ENCODE measurements at places on chromosomes 5 and 9.

DNA sequence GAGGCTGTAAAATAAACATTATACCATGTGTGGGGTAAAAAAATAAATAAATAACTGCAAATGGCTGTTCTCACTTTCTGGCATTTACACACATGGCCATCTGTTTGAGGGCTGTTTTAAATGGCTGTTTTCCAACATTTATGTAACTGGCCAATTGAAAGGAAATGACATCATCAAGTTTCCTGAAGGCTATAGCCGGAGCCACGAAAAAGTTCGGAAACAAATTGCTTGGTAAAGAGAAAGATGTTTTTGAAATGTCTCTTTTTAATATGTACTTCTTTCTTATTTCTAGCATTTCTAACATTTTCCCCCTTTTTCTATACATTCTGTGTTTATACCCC is 95.4 kb upstream of the DAB2 start:
- no peak for DNase-seq

DNA sequence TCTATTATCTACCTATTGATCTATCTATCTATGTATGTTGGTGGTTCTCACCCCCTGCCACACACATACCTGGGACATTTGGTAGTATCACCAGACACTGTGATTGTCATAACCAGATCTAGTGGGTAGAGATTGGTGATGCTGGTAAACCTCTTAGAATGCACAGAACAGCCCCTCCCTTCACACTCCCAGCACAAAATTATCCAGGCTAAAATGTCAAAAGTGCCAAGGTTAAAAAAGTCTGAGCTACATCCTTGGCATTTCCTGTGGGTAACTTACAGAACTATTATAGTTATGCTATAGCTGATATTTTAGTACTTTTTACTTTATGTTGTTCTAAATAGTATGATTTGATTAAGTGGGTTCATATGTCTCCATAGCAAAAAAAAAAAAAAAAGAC is 151.0 kb downstream of the FER start:
- DNase-seq: no peak

GRCh38 chr5:74334062-74334761 is 306.3 kb downstream of the ENC1 start:
- no peak for DNase-seq

DNA sequence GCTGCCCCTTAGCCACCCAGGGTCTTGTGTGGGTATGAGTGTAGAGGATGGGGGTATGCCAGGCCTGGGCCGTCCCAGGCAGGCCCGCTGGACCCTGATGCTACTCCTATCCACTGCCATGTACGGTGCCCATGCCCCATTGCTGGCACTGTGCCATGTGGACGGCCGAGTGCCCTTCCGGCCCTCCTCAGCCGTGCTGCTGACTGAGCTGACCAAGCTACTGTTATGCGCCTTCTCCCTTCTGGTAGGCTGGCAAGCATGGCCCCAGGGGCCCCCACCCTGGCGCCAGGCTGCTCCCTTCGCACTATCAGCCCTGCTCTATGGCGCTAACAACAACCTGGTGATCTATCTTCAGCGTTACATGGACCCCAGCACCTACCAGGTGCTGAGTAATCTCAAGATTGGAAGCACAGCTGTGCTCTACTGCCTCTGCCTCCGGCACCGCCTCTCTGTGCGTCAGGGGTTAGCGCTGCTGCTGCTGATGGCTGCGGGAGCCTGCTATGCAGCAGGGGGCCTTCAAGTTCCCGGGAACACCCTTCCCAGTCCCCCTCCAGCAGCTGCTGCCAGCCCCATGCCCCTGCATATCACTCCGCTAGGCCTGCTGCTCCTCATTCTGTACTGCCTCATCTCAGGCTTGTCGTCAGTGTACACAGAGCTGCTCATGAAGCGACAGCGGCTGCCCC is 2.6 kb downstream of the SLC35A4 start:
- DNase-seq: no peak

DNA sequence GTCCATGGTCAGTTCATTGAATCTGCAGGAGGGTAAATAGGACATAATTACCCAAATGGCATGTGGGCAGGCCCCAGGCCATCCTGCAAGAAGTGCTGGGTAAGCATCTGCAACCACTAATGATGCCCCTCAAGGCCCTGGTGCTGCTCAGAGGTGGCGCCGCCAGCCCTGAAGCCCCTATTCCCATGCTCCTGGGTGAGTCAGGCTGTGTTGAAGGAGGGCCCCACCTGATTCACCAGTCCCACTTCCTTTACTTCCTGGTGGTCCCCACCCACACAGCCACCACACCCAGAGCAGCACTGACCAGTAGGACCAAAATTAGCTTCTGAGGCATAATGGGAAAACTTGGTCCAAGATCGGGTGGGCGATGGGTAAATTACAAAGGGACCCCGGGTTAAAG is 120.4 kb upstream of the SPRY4 start:
- DNase-seq: no peak

DNA sequence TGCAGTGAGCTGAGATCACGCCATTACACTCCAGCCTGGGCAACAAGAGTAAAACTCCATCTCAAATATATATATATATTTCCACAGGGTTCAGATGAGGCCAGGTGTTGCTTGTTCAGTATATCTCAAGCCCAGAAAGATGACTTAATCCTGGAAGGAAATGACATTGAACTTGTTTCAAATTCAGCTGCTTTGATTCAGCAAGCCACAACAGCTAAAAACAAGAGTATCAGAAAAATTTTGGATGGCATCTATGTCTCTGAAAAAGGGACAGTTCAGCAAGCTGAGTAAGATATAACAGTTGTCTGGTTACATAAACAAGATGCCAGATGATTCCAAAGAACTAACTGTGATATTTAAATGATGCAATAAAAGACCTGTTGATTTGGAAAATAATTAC is 352.0 kb downstream of the KCTD16 start:
- DNase-seq: no peak

DNA sequence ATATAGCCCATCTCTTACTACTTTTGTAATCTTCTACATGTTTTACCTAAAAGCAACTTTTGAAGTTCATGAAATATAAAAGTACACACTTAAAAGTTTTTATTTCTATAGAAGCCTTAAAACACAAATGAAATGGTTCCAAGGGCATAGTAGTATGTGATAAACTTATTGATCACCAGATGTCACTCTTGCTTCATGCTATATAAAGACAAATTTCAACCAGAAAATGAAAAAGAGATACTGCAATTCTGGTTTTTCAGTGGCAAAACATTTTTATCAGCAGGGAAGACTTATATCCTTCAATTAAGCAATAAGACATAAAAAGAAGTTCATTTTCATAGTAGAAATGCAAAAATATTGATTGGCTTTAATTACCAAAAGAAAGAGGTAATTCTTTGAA is 69.4 kb upstream of the FBXL17 start:
- peak; percentile 1 for DNase-seq

DNA sequence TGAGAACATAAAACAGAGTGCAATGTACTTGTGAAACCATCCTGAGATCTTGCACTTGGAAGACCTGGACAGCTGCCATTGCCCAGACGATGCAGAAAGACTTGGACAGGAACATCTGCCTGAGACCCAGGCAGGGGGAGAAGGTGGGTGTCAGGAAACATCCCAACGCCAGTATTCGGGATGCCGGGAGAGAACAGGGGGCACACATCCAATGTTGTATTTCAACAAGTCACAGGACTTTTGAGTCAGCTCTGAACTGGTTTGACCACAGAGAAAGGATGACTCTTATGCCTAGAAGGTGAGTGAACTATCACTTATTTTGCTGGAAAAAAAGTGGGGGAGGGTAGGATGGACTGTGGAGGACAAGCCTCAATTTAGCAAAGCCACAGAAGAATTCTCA is 124.6 kb downstream of the ROR2 start:
- no peak for DNase-seq

DNA sequence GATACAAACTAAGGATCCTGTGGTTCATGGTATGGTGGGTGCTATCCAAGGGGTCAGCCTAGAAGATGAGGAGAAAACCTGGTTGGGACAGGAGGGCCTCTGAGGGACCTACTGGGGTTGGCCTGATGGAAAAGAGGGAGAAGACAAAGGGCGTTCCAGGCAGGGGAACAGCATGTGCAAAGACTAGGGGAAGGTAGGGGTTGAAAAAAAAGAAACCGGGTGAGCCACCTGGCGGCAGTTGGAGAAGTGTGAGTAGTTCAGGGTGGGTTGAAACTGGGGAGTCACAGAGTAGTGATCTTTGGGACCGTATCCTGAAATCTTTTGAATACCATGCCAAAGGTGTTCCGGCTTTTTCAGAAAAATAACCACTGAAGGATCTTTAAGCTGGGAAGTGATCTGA is 8.7 kb upstream of the GABRP start:
- DNase-seq: no peak

- DNase-seq: no peak
These were observed 40.8 kb downstream of the RHOBTB3 start for GRCh38 chr5:95771892-95772291.

DNA sequence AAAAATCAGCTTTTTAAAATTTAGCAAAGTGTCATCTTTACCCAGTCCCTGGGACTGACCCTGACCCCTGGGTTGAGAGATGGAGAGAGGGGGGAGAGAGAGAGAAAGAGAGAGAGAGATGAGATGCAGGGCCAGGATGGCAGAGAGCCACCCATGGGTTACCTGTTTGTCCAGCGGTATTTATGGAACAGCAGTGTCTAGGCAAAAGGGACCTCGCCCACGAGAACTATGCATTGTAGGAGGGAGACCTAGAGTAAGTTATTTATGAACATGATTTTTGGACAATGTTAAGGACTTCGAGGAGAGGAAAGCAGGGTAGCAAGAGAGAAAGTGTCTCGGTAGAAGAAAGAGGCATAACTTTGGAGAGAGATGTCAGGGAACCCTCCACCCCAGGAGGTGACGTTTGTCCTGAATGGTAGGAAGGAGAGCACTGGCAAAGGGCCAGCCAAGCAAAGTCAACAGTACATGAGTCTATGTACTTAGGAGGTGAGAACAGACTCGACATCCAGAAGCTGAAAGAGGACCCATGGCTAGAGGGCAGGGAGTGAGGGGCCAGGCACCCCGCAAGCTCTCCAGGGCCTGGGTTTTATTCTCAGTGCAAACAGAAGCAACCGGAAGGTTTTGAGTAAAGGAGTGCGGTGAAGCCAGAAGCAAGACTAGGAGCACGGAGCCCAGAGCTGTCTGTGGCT is 30.5 kb upstream of the MSX2 start:
- peak; percentile 68 for DNase-seq

DNA sequence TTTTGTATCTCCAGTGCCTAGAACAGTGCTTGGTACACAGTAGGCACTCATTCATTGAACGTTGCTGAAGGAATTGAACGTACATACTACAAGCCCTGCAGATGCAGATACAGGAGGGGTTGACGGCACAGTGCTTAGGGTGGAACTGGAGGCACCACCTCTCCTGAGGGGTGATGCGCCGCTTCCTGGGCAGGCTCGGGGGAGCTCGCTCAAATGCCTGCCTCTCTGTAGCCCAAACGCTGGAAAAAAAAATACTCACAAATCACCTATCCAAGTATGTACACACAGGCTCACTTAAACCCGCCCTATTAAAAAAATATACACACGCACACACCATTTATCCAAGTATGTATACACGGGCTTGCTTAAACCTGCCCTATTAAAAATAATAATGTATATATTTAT is 536 bp upstream of the COMMD10 start:
- peak; percentile 51 for DNase-seq

DNA sequence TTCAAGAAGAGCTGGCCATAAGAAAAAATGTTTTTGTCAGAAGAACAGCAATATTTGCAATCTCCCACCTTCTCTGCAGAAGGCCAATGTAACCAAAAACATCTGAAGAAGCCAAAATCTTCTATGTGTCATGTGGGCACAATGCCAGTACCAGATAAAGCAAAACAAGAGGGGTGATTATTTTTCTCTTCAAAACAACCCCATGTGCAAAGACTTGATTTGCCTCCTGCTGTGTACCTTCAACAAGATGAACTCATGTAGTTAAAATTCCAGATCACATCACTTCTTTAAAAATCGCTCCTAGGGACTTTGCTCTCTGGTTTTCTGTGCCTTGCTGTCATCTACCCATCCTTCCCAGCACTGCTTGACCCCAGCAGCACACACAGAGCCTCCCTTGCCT is 134.0 kb upstream of the MAP3K1 start:
- no peak for DNase-seq

DNA sequence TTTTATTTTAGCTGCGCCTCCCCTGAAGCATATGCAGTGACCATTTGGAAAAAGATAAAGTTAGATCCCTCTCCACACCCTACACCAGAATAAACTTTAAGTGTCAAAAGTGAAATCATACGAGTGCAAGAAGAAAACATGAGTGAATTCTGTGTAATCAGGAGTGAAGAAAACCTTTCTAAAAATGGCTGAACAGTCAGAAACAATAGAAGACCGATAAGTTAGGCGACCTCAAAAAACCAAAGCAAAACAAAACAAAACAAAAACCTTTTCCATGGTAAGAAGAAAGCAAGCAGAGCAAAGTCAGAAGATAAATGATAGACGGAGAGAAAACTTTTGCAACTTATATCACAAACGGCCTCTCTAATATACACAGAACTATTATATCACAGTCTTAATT is 16.6 kb upstream of the TSC1 start:
- DNase-seq: no peak

DNA sequence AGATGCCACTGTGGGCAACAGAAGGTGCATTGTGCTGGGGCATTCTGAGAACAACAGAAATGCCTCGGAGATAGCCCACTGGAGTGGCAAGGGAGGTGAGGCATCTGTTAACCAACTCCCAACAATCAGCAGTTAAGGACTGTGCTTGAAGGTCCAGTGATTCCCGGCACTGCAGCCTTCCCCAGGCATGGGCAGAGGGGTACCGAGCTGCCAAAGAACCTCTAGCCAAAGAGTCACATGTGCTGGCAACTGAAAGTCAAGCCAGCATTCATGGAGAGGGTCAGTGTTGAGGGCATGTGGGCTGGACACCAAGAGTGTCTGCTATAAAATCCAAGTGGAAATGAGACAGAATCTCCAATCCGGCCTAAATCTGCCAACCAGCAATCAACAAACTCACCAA is 149.6 kb downstream of the ASTN2 start:
- no peak for DNase-seq

DNA sequence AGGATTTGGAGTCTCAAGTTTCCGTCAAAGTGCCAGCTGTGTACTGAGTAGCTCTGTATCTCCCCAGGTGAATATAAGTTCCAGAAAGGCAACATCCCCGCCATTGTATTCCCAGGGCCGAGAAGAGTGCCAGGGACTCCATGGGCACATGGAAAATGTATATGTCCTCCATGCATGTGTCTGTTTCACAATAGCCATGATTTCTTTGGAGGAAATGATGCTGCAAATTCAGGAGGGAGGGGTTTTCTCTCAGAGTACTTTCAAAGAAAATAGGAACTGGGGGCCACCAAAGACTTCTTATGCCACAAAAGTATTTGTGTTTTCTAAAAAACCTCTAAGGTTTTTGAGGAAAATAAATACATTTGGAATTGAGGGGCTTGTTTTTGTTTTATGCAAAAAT is 524.6 kb downstream of the BNC2 start:
- DNase-seq: no peak

DNA sequence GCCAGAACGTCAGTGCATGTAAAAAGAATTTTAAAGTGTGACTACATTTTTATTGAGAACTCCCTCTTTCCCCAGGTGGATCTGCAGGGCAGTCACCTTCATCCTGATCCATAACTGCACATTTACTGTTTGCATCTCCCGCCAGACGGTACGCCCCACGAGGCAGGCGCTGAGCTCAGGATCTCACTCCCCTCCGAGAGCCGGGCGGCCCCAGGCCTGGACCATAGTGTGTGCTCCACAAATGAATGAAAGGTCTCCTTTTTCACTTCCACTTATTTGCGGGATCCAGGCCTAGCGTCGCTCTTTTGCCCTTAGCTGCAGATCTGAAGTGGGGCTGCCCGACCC is 378 bp downstream of the DROSHA start:
- DNase-seq: peak; percentile 47

Data from HT-29 (cell line).